ENCODE measurements at places on chromosomes 5 and 9.

DNA sequence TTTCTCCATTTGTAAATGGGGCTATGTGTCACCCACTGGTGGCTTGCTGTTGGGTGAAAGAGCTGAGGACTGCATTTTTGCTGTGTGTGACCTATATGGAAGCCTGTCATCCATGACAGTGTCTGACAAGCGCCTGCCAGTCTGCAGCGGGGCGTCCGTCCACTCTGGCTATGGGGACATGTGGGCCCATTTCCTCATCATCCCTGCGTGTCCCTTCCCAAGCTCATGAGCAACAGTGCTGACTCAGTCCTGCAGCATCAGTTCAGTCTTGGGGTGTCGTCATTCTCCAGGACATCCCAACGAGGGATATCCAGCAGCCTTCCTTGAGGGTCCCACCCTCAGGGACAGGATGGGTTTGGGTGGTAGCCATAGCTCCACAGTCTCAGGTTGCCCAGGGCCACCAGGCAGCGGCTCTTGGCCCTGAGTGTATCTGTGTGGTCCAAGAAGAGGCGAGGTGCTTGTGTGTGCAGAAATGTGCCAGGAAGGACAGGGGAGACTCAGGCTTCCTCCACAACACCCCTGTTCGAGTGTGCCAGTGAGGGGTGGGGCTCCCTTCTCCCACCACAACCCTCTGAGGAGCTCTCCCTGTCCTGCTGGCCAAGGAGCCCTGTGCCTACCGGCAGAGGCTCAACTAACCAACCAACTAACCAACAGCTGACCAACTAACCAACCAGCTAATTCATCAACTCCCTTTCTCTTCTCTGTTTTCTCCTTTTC lies 2.1 kb downstream of the FGD3 start:
- DNase-seq: no peak

DNA sequence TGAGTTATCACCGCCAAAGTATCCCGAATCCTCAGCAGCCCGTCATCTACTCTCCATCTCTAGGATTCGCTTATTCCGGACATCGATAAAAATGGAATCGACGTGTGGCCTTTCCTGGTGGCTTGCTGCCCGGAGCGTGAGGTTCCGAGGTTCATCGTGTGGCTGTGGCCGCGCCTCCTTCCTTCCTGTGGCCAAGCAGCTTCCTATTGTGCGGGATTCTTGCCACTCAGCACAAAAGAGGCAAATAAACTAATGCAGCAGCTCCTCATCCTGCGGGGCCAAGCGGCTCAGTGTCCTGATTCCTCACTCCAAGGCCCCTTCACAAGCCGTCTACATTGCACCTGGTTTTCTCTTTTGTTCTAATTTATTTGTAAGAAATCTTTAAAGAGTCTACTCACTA lies 800.9 kb downstream of the CDH9 start:
- DNase-seq: no peak

- DNase-seq: no peak
Observed at GRCh38 chr9:77957652-77958051, 74.0 kb downstream of the GNAQ start.

GRCh38 chr5:64690417-64691151 lies at the start of gene SHISAL2B:
SHISAL2B (plus strand) TSS chr5:64690503; CDS start chr5:64690624, 121 bp downstream.
- peak; percentile 31 for DNase-seq

GRCh38 chr5:39186289-39186688 lies 33.1 kb downstream of the FYB1 start:
- no peak for DNase-seq

GRCh38 chr9:34454571-34455065 lies 3.8 kb downstream of the FAM219A start:
- DNase-seq: no peak

DNA sequence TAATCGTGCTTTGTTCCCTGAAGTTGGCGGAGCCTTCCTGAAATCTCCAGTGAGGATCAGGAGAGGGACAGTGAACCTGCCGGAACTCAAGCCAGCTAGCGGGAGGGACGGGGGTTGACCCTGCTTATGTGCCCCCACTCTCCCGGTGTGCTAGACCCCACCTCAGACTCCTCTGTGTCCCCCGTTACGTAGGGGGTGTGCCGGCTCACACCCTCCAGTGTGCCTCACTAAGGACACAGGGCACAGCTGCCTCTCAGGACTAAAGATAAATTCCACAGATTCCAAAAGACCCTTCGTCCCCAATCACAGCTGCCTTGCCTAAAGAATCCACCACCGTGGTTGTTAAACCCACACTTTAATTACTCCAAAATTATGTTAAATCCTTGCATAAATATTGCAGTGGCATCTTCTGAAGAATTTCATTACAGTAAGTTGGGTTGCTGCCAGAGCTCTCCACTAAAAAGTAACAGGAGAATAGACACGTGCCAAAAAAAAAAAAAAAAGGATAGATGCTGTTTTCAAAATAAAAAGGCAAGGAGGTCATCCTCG lies 73.7 kb downstream of the GTF3C4 start:
- no peak for DNase-seq

DNA sequence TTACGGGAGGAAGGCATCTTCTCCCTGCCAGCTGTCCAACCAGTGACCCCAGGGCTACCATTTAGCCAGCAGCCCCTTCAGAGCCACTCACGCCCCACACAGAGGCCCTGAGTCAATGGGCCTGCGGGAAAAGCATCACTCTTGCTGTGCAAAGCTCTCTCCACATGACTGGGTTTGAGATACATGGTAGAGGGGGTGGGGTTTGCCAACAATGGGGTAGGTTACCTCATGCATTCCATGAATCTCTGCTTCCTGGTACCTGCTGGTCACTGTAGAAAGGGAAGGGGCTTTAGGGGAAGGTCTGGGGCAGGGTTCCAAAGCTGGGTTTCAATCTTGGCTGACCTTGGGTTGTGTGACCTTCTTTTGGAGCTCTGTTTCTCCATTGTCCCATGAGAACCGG lies 22.9 kb upstream of the TTLL11 start:
- no peak for DNase-seq

DNA sequence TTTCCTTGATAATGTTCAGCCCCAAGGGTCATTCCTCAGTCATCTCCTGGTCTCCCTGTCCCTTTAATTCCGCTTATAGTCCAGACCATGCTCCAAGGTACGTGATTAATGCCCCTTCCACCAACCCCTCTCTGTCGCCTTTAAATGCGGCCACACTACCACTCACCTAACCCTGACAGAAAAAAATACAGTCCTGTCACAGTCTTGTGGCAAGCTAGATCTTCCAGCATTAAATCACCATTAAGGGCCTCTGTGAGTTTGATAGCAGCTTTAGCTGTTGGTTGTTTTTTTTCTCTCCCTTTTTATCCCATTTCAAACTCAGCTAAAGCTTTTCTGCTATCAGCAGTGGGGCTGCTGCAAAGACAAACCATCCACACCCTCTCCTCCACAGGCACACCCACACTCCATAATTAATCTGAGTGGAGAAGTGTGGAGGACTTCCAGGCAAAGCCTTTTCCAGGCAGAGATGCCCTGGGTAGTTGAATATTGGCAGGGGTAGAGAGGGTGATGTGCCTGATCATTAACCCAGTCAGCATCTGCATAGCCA lies 522.7 kb upstream of the CLINT1 start:
- no peak for DNase-seq

DNA sequence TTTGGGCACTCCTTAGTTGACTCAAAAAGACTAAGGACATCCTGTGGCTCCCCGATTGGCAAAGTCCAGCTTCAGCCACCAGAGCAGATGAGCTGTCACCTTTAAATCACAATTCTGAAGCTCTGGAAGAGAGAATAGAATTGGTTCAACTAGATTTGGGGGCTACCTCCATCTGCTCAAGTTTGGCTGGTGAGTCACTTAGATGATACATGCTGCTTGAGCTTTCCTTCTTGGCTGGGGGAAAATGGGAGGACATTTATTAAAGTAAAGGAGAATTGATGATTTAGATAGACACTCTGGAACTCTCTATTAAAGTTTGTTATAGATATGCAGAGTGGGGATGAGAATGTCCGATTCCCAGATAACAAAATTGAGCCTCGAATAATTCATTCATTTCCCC lies 30.0 kb upstream of the GRIA1 start:
- no peak for DNase-seq

- DNase-seq: peak; percentile 11
Observed at GRCh38 chr9:122389799-122390481, 19.1 kb downstream of the PTGS1 start.

DNA sequence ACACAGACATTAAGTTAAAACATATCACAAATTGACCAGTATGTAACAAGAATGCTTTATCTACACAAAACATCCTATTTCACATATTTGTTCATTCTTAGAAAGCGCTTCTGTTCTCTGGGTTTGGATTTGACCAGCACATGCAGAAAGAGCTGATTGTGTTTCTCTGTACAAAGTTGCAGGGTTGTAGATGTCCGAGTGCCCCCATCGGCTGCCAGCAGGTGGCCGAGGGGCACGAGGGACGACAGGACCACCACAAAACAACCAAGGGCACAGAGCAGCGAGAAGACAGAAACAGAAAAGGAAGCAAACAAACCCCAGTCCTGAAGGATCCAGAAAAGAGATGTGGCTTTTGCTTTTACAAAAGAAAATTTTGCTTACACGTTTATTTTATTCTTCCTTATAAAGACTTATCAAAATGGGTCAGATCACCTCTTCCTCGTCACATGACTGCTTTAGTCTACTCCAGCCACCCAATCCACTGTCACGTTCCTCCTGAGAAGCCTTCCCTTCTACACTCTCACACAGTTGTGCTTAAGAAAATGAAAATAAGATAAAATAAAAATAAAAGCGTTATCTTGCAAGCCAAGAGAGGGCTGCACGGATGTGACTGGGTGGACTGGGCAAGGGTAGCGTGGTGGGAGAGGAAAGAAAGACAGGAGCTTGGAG lies 9.5 kb downstream of the OTP start:
- no peak for DNase-seq

- no peak for DNase-seq
Observed at GRCh38 chr5:88488130-88488529, 219.5 kb upstream of the TMEM161B start.

- DNase-seq: no peak
Observed at GRCh38 chr5:62260513-62260912, 45.5 kb upstream of the KIF2A start.

GRCh38 chr5:4735261-4735660 lies 404.9 kb upstream of the ADAMTS16 start:
- DNase-seq: no peak

- DNase-seq: peak; percentile 30
Observed at GRCh38 chr9:88173378-88173999, 35.2 kb upstream of the SPATA31C2 start.

- DNase-seq: no peak
Observed at GRCh38 chr5:179258922-179259730, 86.1 kb downstream of the ADAMTS2 start.

GRCh38 chr5:149015126-149015525 lies 47.7 kb downstream of the SH3TC2 start:
- DNase-seq: no peak
